ENCODE measurements at places on chromosomes 2 and 18. TPM values are rescaled to one million over a fixed set of nuclear protein-coding genes. Genes with fewer than 3 reads are reported as not detected.
A peak's percentile ranks its signal among the peaks of the same experiment; 100 is the strongest.

DNA sequence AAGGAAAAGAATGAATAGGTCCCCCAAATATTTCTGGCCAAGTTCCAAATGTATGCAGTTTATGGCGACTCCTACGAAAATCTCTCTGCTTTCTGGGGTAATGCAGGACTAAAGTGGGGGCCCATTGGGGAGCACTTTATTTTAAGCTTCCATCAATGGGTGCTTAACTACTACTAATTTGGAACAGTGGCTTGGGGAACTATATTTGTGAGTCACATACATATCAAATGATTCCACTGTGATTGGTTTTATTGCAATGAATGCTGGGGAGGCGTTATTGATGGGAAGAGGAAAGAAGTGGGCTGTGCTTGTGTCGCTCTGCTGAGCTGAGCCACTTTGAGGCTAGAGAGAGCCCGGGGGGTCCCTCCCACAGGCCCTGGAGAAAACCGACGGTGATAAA, 560.4 kb upstream of the SALL3 start:
- no peak for DNase-seq

DNA sequence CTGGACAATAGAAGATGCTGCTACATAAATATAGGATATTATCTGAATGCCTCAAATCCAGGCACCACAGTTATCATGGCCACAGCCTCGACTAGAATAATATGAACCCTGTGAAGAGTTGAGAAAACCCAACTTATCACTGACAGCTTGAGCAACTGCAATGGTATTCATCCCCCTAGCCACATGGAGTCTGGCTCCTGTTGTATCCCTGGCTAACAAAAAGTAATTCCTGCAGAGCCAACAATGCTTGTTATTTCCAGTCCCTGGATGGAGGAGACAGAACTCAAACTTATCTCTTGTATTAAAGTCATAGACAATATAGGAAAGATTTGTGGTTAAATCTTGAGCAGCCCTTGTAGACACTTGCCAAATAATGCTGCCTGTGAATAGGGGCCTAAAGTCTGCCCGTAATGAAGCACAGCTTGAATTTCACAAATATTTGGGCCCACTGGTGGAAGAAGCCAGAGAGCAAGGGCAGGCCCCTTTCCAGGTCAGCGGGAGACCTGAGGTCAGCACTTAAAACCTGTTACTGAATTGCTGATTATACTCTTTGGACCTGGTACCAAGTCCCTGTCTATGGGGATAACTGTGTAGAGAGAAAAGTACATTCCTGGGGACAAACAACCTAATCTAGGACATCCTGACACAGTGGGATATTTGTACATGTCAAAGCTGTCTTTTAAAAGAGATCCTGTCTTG, 28.4 kb upstream of the SUCLG1 start:
- DNase-seq, result no peak

DNA sequence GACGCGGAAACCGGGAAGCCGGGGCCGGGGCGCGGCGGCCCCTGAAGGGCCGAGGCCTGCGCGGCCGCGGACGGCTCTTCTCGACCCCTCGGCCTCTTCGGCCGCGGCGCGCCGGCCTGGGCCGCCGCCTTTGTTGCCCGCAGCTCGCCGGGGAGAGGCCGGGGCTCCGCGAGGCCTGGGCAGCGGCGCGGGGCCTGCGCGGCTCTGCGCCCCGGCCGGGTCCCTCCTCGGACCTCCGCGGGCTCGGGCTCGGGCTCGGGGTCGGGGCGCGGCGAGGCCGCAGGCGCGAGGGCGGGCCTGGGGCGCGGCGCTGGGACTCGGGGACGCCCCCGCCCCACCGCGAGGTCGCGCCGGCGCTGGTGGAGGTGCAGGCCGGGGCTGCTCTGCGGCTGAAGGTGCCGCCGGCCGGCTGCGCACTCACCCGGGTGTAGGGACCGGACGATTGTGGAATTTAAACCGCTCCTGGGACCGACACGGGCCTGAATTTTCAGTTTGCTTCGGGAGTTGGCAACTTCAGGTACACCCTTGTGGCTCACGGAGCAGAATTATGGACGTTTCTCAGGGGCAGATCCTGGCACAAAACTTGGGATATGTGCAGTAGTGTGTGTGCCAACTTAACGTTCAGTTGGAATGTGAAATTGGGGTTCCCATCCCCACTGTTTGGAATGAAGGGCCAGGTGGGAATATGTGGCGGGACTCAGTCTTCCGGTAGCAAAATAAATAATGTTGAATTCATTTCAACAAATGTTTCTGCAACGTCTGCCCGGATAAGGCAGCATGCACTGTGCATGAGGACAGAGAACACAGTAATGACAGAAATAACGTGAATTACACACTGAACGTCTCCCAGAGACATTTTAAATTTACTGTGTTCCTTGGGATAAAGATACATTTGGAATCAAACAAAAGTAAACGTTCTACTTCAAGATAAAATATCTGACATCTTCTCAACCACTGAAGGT, 787 bp downstream of the SOCS6 start:
- DNase-seq, result no peak

DNA sequence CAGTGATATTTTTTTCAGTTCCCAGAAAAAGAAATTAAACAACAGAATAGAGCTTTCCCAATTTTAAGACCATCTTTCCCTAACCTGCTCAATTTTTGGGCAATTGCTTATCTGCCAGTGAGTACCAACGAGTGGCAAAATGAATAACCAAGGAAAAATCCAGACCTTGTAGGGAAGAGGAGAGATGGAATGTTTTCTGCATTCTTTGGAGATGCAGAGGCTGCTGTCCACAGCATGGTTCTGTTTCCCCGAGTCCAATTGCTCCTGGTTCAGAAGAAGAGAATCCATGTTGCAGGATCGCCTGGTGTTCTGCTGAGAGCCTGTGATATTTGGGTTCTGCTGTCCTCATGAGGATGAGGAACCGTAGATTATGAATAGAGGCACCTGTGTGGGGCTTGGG, 68.2 kb upstream of the MGAT5 start:
- no peak for DNase-seq

- DNase-seq, result no peak
Observed at GRCh38 chr2:16258350-16258749, 318.0 kb downstream of the MYCN start.

DNA sequence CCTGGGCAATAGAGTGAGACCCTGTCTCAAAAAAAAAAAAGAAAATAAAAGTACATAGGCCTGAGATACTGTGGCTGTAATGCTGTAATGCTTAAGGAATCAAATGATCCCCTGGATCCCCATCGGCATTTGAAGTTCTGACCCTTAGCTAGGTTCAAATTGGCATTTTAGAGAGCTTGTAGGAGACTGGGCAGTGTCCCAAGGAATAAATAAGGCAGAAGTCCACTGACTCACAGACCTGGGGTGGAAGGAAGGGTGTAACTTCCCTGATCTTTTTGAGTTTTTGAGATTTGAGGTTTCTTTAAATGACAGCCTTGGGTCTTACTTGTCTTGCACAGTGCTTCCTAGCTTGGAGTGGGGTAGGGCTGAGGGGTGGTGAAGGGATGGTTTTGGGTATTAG, 553.7 kb downstream of the SLC4A3 start:
- DNase-seq, result no peak

The SERPINB8 gene
- 10.9 TPM for total RNA-seq

GRCh38 chr2:16931441-16931840, 265.8 kb upstream of the CYRIA start:
- no peak for DNase-seq

The POTEJ gene
- not detected for total RNA-seq

The GBX2 gene
- 6.2 TPM for total RNA-seq

The HRH4 gene
- total RNA-seq, result not detected

GRCh38 chr2:40937284-40937683, 485.4 kb upstream of the SLC8A1 start:
- no peak for DNase-seq

- DNase-seq, result no peak
Observed at GRCh38 chr2:185522472-185522871, 216.1 kb upstream of the FSIP2 start.

DNA sequence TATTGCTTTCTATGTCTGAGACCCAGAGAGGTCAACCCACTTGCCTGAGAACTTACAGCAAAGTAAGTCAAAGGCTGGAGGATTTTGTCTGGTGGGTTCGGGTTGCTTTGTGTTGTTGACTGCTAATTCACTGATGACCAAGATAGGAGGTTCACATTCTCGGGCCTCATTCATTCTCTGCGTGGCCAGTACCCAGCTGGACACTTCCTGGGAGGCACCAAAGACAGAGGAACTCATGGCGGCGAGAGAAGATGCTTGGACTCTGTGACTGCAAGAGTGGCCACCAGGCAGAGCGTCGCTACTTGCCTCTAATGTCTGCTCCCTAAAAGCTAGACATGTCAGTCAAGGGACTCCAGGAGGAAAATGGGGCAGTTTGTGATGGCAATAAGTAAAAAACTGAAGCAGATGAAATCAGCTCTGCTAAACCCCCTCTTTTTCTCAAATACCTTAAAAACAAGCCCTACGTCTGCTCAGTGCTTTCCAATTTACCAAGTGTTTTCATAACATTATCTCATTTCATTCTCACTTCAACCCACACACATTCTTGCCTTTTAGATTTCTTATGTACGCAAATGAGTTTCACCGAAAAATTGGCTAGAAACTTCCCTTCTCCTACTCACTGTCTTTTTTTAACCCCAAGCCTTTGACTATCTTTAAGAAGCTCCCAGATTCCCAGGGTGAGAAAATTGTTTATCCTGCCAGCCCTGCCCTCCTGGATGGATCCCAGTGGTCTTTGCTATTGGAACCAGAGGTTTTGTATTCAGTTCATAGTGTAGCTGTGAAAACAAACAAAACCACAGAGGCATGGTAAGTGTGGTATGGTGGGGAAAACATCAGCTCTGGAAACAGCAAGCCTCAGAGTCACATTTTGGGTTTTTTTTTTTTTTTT, 4.9 kb upstream of the LBH start:
- DNase-seq, result peak; percentile 32

DNA sequence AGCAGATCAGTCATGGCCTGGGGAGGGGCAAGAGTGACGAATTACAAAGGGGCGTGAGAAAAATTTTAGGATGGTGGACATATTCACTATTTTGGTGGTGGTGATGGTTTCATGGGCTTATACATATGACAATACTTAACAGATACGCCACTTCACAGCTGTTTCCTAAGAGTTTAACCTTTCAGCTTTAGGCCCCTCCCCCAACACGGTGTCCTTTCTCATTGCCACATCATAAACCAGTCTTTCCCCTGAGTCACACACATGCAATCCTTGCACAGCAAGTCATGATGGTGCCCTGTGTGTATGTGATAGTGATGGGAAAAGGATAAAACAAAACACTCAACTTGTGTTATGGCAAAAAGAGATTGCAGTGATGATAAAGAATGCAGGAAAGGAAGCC, 47.6 kb upstream of the IL1R1 start:
- peak; percentile 29 for DNase-seq

- no peak for DNase-seq
Observed at GRCh38 chr2:198102856-198103255, 298.5 kb downstream of the PLCL1 start.

DNA sequence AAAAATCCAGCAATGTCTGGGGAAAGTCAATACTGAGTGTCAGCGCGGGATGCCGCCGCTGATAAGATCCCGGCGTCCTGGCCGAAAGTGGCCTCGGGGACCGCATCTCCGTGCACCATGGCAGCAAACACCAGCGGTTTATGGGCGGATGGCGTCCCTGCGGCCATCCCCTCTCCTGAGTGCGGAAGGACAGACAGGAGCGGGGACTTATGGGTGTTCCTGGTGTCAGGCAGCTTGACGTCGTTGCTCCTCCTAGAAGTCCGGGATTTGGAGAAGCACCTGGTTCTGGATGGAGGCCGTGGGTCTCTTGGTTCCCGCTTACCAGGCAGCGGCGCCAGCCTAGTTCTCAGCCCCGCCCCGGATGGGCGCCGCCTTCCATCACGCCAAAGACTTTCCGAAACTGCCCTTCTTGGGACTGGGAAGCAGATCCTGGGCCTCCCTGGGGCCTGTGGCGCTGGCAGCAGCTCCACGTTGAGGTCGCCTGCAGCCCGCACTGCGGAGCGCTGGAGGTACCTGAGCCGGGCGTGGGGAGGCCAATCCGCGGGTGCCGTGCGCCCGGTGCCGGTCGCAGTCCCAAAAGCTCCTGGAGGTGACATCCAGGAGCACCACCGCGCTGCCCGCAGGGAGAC, 119.1 kb downstream of the CCDC74A start:
- DNase-seq, result no peak

DNA sequence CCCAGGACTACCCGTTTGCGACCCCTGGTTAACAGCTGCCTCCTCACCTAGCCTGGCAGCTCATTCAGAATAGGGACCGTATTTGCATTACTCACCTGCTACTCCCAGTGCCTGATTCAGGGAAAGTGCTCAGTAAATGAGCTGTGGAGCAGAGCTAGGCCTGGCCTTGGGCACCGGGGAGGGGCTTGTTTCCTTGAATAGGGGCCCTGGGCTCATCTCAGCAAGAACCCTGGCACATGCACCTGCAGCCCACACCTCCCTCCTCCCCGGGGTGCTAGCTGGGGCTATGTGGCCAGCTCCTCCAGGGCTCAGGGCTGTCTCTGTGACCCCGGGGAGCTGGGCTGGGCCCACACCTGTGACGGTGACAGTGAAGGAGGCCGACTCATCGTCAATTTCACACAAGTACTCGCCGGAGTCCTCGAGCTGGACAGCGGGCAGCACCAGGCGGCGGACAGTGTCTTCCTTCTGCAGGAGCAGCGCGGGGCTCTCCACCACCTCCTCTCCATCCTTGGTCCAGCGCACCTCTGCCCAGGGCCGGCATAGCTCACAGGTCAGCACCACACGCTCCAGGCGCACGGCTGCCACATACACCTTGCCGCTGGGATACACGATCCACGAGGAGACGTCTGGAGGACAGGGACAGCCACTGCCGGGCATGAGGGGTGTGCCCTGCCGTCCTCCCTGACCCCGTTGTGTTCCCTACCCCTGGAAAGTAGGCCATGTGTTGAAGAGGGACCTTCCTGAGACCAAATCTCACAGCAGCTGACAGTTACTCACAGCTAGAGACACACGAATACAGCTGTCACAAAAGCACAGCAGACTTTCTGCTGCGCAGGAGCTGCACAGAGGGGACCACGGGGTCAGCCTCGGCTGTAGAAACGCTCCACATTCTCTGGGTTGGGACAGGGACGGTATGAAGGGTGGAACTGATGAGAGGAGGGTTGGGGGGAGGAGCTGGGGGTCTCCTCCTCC, 9.0 kb downstream of the OBSL1 start:
- no peak for DNase-seq

GRCh38 chr2:58967736-58968135, 726.6 kb upstream of the FANCL start:
- DNase-seq, result no peak

Measured in A172 (cell line).